ENCODE measurements at places on chromosomes 6 and 20. TPM values are rescaled to one million over a fixed set of nuclear protein-coding genes. Genes with fewer than 3 reads are reported as not detected.
A peak's percentile ranks its signal among the peaks of the same experiment; 100 is the strongest.

DNA sequence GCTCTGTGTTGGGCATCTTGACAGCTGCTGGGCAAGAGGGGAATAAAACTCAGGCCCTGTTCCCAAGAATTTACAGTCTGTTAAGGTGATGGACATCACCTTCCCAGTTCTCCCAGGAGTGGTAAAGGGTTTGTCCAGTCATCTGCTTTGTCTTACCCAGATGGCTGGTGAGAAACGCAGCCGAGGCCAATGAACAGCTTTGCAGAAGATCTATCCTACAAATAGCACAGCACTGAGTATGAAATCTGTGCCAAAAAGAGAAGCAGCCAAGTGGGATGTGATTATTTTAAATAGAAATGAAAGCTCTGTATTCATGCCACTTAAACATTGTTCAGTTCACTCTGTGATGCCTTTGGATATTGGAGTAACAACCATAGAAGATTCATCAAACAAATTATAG lies 132.7 kb upstream of the SLC22A16 start:
- DNase-seq, result no peak

GRCh38 chr20:21515300-21516179 lies 1.7 kb upstream of the NKX2-2 start:
- DNase-seq, result no peak

DNA sequence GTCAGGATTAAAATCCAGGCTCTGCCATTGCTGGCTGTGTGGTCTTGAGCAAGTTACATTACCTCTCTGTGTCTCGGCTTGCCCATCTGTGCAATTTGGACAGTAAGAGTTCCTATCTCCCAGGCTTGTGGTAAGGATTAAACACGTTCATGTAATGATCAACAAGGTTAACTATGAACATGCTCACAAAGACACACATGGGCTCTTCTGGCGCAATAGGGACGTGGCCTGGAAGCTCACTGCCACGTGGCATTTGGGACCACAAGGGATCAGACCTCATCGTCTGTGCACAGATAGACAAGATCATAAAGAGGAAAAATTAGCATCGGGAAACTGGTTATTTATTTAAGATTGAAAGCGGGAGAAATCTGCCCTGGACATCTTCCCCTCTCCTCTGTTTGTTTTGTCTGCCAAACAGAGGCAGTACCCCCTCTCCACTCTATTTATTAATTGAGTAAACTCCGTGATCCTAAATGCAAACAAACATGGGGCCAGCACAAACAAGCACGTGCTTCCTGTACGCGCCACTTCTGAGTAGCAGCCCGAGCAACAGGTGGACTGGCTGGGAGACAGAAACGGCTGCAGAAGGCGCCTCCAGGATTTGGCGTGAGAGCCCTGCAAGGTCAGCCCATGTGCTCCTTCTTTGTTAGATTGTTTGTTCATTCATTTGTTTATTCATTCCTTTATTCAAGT lies 95.0 kb downstream of the CDH26 start:
- DNase-seq, result no peak

DNA sequence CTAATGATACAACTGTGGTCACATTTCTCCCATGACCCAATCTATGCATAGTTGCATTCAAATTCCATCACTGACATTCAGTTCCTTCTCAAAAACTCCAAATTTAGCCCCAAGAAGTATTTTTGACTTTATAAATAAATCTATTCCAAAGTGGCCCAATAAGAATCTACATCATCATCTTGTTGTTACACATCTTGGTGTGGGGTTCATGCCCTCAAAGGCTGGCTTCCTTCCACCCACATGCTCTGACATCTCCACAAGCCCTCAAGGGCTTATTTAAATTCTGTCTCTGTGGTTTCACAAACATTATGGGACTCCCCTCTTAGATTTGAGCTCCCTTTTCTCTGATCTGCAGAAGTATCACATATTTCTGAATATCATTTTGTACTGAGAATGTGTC lies 585.3 kb upstream of the BTBD3 start:
- no peak for DNase-seq

GRCh38 chr6:1175877-1176276 lies 136.0 kb upstream of the FOXQ1 start:
- no peak for DNase-seq

DNA sequence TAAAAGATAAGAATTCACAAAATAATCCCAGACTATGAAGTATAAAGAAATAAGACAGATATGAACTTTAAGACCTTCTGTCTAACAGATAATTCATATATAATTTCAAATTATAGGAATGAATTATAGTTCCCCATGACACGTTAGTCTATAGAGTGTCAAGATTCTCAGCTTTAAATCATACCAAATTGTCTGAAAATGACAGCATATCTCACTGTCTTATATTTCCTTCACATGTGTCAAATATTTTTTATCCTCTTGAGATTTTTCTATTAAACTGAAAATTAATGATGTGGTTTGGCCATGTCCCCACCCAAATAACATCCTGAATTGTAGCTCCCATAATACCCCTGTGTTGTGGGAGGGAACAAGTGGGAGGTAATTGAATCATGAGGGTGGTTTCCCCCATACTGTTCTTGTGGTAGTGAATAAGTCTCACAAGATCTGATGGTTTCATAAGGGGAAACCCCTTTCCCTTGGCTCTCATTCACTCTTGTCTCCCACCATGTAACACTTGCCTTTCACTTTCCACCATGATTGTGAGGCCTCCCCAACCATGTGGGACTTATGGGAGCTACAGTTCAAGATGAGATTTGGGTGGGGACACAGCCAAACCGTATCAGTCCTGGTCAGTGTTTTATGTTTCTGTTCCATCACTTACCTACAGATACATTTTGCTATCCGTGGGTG lies 825.3 kb upstream of the GJE1 start:
- DNase-seq, result no peak

DNA sequence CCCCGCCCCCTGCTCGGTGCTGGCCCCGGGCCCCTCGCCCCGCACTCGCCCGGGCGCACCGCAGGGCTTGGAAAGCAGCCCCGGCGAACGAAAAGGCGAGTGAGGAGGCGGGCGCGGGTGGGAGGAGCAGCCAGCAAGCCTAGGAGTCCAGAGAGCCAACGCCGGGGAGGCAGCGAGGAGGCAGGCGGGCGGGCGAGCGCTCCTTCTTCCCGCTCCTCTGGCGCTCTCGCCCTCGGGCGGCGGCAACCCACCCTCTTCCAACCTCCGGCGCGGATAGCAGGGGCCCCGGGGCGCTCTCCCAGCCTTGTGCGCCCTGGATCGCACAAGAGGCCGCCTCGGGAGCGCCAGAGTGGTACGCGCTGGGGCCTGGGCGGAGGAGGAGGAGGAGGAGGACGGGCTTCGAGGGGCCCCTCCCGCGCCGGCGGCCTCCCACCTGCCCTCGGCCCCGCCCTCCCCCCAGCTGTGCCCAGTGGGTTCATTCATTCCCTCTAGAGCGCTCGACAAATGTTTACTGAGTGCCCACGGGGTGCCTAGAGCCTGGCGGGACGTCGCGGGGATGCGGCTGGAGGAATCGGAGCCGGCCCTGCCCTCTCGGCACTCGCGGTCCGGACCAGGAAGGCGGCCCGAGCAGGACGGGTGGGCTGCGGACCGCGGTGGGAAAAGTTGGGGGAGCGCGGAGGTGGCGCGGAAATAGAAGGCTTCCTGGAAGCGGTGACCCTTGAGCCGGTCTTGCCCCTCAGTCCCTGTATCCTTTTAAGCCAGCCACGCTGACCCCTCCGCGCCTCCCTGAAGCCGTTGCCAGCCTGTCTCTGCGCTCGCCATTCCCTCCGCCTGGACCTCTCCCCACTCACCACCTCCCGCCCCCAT lies at the start of gene BMP7:
Gene BMP7, minus strand, starts transcription at position 351 of the 867 bp plus-strand sequence. CDS start 519 bp downstream, outside the sequence.
- DNase-seq, result peak; percentile 72

DNA sequence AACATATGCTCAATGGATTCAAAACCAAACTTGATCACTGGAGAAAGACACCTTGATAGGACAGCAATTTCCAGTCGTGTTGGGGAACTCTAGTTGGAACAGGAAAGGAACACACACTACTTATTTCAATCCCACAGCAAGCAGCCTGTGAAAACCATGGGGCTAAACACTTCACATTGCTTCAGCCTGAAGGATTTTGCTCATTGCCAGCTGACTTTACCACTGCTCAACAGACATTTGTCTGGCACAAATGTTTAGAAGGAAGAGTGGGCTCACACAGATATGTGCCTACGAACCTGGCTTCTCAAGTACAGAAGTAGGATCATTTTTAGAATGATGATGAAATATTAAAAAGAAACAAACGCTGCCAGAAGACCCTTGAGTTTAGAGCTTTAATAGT lies 598.1 kb downstream of the PHF3 start:
- DNase-seq, result no peak

- no peak for DNase-seq
Measured at GRCh38 chr6:18692929-18693685, 306.0 kb downstream of the RNF144B start.

GRCh38 chr6:146670161-146670560 lies 71.4 kb downstream of the ADGB start:
- no peak for DNase-seq

- no peak for DNase-seq
Measured at GRCh38 chr6:170186941-170187668, 103.8 kb downstream of the DLL1 start.

- DNase-seq, result no peak
Measured at GRCh38 chr20:63098195-63098810, 91.5 kb upstream of the BHLHE23 start.

- peak; percentile 53 for DNase-seq
Measured at GRCh38 chr6:135481783-135482369, 15.7 kb downstream of the AHI1 start.

GRCh38 chr6:36177166-36177565 lies 19.4 kb upstream of the BRPF3 start:
- no peak for DNase-seq

- peak; percentile 88 for DNase-seq
Measured at GRCh38 chr6:42453031-42453653, 1.4 kb upstream of the TRERF1 start.

GRCh38 chr20:5703681-5704101 lies 46.5 kb upstream of the SHLD1 start:
- DNase-seq, result peak; percentile 43

GRCh38 chr20:48784273-48784641 lies 43.5 kb downstream of the PREX1 start:
- DNase-seq, result no peak

GRCh38 chr20:2230726-2231488 lies 64.9 kb upstream of the TGM3 start:
- DNase-seq, result no peak

DNA sequence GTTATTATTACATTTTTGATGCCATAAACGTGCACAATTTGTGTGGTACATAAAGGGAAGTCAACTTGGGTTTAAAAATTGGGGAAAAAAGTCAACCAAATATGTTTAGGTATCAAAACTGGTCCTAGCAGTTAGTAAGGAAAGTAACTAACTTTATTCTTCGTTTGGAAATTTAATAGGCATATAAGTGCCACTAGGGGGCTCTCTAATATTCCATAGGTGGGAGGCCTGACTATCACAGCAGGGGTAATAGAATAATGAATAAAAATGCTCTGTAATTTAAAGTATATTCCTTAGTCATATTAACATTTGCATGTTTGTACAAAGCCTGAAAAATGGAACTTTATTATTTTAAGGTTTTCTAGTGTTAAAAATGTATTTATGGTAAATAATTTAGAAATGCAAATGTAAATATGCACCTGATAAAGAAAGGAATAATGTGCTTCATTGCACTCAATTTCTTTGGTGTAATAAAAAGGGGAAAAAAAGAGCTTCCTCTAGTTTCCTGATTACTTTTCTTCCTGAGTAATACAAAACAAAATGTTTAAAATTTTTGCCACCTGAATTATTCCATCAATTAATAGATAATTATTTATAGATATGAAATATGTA lies 125.7 kb upstream of the HDAC2 start:
- peak; percentile 49 for DNase-seq

- peak; percentile 50 for DNase-seq
Measured at GRCh38 chr20:53828682-53829254, 235.1 kb upstream of the ZNF217 start.

- DNase-seq, result no peak
Measured at GRCh38 chr6:158452191-158452590, 107.7 kb upstream of the TMEM181 start.

DNA sequence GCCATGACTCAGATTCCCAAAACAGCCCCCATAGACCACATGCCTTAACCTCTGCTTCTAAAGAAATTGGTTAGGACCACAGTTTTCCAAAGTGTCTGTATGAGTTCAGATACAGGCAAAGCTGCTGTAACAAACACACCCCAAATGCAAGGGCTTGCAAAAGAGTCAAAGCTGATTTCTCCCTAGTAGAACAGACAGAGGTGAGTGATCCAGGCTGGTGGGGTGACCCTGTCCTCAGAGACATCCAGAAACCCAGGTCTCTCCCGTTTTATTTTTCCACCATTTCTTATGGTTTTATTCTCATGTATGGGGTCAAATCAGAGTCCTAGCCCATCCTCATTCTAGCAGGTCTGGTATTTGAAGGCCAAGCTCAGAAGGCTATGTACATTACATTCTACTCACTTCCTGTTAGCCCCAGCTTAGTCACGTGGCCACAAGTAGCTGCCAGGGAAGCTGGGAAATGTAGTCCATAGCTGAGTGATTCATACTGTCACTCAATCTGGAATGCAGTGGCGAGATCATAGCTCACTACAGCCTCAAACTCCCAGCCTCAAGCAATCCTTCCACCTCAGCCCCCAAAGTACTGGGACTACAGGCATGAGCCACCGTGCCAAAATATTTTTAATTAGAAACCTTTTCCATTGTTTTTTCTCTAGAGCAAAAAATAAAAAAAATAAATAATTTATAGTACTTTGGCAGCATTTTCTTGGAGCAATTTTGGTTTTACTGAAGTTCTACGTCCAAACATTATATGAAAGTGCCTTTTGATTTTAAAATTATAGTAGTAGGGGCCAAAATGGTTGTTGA lies 175.2 kb downstream of the ZMYND8 start:
- peak; percentile 85 for DNase-seq

- no peak for DNase-seq
Measured at GRCh38 chr6:130189531-130190397, 33.0 kb downstream of the SAMD3 start.

Gene KIF13A
- total RNA-seq, result 0.30 TPM

Gene BPIFB4
- not detected for total RNA-seq

Gene PROKR2
- total RNA-seq, result not detected

Gene SDC4
- total RNA-seq, result not detected

Gene MOG
- not detected for total RNA-seq

Gene HCK
- 2.2 TPM for total RNA-seq

Gene LPIN3
- 2.1 TPM for total RNA-seq

Gene ORC3
- total RNA-seq, result 45.0 TPM

Gene FRK
- 0.46 TPM for total RNA-seq

Gene TREM2
- total RNA-seq, result not detected

Gene MLN
- total RNA-seq, result not detected

Gene THBS2
- not detected for total RNA-seq

Gene SNAP25
- not detected for total RNA-seq

Gene LAMP5
- total RNA-seq, result not detected
